ENCODE measurements at places on chromosomes 7 and 10.

DNA sequence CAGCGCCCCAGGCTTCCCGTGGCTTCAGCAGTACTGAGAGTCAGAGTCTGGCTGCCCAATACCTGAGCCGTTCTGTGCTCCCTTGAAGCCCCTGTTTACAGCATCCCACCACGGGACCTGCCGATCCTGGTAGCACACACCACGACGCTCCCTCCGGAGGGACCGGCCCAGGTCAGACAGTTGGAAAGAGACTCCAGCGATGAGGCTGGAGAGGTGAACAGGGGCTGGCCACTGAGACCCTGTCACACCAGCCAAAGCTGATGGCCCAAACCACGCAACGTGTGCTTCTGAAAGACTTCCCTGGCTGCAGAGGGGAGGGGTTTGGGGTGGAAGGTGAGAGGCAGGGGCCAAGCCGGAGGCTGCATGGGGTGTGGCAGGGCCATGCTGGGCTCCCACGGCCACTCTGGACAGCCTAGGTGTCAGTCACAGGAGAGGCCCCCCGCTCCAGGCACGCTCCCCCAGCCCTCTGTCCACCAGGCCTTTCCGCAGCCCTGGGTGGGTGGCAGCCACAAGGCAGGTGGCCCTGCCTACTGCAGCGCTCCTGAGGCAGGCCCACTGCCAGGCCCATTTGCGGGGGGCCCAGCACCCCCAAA lies 140.2 kb upstream of the CHST15 start:
- DNase-seq: no peak

GRCh38 chr10:115624448-115624847 lies 531.3 kb downstream of the ATRNL1 start:
- DNase-seq: no peak

DNA sequence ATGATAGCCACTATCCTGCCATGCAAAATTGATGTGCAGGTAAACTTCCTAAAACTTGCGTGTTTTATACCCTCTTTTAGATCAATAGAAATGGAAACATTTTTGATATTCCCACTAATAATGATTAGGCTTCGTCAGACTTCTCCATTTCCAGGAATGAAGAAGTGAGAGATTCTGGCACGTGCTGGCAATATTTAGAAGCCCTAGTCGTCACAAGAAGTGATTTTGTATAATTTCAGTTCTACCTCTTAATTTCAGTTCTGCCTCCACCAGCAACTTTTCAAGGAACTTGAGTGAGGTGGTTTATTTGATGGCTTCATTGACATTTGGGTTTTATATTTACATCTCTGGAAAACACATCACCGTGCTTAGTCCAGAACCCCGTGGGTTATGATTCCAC lies 61.9 kb downstream of the MRC1 start:
- no peak for DNase-seq

DNA sequence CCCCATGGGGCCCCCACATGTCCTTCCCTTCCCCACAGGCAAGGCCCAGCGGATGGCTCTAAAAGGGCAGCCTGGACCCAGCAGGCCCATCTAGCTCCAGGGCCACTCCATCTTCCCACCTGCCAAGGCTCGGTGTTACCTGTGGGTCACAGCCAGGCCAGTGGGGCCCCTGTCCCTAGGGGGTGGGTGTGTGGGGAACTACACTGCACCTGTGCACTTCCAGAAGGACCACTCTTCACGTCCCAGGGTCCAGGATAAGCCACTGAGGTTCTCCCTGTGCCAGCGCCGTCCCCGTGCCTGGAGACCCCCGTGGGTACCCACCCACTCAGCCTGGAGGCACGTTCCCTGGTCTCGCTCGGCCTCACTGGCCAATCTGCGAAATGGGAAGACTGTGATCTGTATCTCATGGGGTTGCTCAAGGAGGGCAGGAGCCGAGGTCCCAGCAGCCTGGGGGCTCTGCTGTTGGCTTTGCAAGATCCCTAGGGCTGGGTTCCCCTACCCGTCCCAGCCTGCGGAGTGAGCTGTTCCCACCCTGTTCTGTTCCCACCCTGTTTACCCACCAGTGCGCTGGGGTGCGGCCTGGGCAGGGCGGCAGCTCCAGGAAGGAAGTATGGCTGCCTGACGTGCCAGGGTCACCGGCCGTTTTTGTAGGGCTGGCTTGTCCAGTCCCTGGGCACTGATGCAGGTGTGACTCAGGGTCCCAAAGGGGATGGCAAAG lies 4.6 kb downstream of the PWWP2B start:
- no peak for DNase-seq

DNA sequence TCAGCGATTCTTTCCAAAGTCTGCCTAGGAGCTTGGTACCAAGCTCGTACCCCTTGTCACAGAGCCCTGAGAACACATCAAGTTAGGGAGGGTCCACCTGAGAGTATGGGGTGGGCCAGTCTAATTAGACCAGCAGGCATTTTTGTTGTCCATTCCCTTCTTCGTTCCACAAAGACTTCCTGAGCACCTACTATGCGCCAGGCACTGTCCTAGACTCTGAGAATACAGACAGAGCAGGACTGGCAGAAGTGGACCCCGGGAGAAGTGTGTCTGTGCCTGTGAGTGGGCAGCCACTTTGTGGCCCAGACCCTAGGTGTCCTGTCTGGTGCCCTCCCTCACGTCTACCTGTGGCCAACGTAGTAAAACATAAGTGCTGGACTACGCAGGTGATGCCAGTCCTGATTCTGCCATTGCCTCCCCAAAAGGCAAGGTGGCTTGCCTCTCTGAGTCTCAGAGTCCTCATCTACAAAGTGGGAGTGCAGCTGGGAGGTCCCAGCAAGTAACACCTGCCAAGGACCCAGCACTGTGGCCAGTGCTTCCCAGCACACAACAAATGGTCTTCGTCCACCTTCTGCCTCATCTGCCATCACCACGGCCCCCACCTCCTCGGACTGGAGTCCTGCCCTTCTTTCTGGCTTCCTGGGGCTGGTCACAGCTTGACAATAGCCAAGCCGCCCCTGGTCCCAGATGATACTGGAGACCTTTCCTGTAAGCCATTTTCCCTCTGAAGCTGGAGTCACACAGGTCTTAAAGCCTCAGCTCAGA lies 54.3 kb upstream of the DUSP5 start:
- DNase-seq: no peak

GRCh38 chr10:103145860-103146466 lies 47.1 kb downstream of the NT5C2 start:
- no peak for DNase-seq

- no peak for DNase-seq
These were observed 68.0 kb upstream of the CDCA7L start for GRCh38 chr7:22013711-22014110.

DNA sequence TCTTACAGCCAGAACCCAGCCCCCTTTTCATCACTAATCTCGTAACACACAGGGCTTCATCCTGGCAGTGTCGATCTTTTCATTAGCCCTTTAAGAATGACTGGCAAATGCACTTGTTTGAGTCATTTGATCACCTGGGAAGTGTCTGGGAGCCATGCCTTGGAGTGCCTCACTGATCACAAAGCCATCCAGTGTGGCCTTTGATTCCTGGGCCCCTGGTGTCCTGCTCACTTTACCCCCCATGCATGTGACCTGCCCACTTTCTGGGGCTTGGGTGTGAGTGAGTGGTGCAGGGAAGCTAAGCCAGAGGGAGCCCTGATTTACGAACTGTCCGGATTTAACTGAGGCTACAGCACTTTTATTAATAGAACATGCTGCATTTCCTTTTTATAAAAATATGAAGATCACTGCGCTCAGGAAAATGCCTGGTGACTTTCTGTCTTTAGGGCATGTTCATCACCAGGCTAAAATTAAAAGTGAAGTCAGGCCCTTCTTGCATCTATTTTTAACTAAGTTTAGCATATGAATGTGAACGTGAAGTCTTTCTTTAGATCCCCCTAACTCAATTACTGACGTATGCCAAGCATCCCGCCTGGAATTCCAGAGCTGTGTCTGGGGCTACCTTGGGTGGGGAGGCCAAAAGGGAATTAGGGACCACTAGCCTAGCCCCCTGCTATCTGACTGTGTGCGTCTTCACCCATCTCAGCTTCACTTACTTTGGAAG lies 23.6 kb downstream of the RBM20 start:
- DNase-seq: no peak

- DNase-seq: no peak
These were observed 47.4 kb downstream of the JAZF1 start for GRCh38 chr7:28132959-28133870.

- no peak for DNase-seq
These were observed 319.3 kb upstream of the GHITM start for GRCh38 chr10:83820033-83820432.

Measured in stimulated activated CD4-positive, alpha-beta T cell treated with anti-CD3 and anti-CD28 coated beads, Interleukin-1b, Interleukin-23, amount 100 ng/mL, for 1 hour (primary cell).